ENCODE measurements at places on chromosomes 6 and 20.

DNA sequence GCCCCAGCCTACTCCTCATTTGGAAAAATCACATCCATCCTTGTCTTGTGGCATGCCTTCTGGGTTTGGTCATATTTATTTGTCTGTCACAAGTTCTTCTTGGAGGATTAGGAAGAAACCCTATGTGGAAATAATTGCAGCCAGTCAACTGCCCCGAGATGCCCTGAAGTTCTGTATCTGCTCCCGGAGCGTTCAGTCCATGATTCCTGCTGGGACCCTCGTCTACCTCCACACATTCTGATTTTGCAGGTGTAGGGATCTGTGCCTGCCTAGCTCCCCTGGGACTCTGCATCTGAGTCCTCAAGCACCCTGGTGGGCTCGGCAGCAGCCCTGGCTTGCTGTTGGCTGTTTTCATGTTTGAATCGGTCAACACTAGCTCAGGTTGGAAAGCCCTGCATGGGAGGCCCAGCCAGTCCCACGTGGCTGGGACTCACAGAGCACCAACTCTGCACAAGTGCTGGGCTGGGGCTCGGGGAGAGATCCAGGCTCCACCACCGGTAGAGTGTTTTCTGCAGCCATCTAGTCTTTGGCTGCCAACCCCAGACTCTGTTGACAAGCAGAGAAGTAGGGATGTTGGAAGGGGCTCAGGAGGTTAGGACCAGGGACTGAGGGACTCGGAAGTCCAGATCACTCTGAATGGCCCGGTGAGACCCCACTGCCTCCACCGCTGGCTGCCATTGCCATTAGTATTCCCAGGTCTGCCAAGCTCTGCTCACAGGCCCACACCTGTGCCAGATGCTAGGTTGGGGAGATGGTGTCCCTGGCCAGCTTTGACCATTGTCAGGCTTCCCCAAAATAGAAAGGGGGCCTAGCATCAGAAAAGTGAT lies 183.5 kb upstream of the CST7 start:
- no peak for DNase-seq

- DNase-seq: no peak
Observed at GRCh38 chr20:58097429-58097828, 131.0 kb downstream of the ANKRD60 start.

GRCh38 chr6:71982389-71982788 lies 96.0 kb downstream of the RIMS1 start:
- DNase-seq: no peak

- DNase-seq: no peak
Observed at GRCh38 chr6:121660277-121660676, 224.8 kb downstream of the GJA1 start.

DNA sequence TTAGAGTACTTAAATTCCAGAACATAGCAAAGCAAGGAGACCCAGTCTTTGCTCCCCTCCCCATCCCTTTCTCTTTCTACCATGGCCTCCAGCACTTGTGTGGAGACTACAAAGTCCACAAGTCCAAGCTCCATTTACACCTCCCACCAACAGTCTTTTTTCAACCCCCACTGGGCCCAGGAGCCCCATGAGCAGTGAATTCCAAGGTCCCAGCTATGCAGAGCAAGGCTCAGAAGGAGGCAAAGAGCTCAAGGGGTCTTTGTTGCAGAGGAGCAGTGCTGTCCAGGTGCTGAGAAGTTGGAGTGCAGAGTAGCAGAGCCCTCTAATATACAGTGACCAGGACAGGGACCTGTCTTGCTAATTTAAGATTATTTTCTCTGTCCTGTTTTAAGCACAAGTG lies 9.0 kb downstream of the PAK5 start:
- peak; percentile 35 for DNase-seq

- no peak for DNase-seq
Observed at GRCh38 chr6:24537771-24538385, 43.1 kb downstream of the ALDH5A1 start.

DNA sequence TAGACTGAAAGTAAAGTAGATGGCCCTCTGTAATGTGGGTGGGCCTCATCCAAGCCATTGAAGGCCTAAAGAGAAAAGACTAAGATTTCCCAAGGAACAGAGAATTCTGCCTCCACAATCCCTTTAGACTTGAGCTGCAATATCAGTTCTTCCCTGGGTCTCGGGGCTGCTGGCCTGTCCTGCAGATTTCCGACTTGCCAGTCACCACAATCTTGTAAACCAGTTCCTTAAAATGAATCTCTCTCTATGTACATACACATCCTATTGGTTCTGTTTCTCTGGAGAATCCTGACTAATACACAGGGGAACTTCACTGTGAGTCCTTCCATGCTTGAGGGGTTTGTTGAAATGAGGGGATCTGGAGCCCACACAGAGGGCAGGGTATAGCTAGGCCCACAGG lies 12.9 kb downstream of the CCDC170 start:
- no peak for DNase-seq

GRCh38 chr6:25232479-25232878 lies 46.7 kb upstream of the CARMIL1 start:
- DNase-seq: no peak

DNA sequence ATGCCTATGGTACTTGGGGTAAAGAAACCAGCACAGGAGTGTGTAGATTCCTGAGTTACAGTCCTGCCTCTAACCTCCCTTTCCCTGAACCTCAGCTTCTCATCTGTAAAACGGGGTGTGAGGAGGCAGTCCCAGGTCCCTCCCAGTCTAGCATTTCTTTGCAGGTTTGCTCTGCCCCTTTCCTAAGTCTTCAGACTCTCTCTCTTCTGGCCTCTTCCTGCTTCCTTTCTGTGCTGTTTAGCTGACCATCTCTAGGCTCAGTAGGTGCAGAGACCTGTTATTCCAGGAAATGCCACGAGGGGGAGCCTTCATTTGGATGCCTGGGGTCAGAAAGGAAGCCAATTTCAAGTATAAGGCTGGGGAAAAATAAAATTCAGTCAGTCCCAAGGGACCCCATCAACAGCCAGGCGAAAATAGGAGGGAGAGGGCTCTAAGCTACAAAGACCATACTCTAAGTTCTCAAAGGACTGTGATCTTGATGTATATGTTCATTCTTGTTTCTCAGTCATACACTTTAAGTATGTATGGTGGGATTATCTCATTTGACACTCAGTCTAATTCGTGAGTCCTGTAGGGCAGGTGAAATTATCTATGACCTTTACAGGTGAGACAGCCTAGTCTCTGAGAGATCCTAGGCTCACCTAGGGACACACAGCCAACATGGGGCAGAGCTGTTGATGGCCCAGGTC lies 89.1 kb downstream of the NCR2 start:
- DNase-seq: peak; percentile 76

DNA sequence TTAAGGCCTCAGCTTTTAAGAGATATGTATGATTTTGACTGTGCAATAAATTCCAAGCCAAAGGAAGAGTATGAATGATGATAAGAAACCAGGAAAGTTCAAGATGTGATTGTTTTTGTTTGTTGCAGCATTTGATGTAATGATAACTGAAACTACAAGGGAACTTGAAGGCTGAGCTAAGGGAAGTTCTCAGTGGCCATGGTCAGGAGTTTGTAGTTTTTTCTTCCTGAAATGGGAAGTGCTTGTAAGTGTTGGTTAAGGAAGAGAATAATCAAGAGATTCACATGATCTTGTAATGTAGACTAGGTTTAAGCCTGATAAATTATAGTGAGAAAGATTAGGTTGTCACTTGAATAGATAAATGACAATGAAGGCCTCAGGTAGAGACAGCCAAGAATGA lies 53.4 kb downstream of the PTCHD4 start:
- DNase-seq: no peak

DNA sequence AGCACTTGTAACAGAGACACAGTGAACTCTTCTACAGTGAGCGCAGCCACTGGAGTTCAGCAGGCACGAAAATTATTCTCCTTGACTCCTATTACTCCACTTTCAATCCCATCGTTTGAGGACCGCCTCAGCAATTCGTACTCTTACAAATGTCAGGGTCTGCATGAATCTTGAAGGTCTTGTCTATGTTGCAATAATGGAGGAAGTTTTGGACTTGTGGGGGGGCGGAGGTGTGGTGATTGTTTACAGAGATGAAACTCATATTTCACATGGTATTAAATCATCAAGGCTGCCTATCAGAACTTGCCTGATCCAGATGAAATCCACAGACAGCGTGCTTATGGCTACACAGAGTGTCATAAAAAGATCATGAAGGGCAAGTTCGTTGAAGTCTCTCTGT lies 42.0 kb downstream of the SLC2A12 start:
- no peak for DNase-seq

DNA sequence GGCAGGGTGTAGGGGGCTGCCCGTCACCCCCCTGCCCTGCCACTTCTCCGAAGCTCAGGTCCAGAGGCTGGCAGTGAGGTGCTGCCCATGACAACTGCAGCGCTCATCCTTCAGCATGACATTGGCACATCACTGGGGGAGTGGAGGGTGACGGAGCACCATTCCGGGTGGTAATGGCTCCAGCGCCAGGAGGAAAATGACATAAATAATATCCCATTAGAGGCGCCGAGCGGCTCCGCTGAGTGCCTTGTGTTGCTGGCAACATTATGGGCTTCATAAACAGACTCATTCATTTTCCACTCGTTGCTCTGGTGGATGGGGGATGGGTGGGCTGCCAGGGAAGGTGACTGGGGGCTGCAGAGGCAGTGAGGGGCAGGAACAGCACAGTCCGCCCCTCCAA lies 56.9 kb upstream of the CTNNBL1 start:
- no peak for DNase-seq

DNA sequence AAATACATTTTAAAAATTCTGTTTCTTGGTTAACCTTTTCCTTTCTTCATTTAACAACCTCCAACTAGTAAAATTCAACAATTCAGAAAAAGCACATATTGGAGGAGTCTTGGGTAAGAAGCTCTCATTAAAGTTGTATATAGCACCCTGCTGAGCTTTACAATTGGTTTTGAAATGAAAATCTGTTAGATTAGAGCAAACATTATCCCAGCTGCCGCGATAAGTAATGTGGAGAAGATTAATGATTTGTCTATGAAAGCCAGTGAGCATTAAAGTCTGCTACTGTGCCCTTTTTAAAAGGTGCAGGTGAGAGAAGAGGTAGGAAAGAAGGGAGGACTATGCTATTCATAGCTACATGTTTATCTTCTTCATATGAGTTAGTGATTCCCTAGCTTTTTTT lies 201.5 kb downstream of the ZFAND3 start:
- DNase-seq: no peak
